NCI-H1417 treated with DMSO at 0.1 percent for 48 hours (cell line): ENCODE measurements at places on chromosomes 4 and X.

GRCh38 chr4:118325431-118325830 is 27.4 kb downstream of the PRSS12 start:
- DNase-seq: no peak

DNA sequence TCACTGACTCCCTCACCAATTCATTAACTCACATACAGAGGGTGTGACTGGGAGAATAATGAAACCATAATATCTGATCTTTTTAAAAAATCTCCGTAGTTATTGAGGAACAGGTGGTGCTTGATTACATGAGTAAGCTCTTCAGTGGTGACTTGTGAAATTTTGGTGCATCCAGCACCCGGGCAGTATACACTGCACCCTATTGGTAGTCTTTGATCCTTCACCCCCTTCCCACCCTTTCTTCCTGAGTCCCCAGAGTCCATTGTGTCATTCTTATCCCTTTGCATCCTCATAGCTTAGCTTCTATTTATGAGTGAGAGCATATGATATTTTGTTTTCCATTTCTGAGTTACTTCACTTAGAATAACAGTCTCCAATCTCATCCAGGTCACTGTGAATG is 1143.8 kb downstream of the PCDH19 start:
- no peak for DNase-seq

DNA sequence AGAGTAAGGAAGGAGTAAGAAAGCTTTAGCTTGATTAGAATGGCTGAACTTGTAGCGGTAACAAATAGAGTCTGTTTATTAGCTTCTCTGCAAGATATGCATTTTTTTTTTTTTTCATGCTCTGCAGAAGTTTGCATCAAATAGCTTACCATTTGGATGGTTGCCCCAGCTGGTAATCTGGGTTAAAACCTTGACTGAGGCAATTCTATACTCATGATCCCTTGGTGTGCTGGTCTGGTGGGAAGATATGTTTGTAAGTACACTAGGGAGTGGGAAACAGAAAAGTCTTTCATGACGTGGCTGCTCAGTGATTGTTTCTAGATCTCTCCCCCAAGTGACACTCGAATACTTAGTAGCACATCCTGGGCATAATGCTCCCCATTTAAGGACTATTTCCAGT is 32.1 kb downstream of the SEPTIN11 start:
- DNase-seq: no peak

DNA sequence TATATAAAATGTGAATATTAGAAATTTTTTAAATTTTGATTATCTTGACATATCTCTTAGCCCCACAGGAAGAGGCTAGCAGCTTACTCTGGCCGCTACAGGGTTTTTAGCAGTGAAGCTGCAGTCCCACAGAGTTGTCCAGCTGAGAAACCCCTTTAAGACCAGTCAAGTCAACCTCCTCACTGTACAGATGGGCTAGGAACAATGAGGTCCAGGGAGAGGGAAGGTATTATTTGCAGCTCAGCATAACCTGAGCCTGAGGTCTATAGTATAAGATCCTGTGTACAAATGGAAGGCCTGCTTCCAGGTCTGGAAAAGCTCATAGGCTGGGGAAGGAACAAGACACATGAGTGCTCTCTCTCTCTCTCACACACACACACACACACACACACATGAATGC is 1.8 kb downstream of the VSIG4 start:
- no peak for DNase-seq

GRCh38 chr4:93217431-93217830 is 611.1 kb upstream of the ATOH1 start:
- no peak for DNase-seq

- DNase-seq: peak; percentile 59
Observed at GRCh38 chr4:170026253-170027021, at the start of gene MFAP3L. TSS of gene MFAP3L (minus strand) at chr4:170026395. CDS start at chr4:170005877, 20,518 bp downstream.

DNA sequence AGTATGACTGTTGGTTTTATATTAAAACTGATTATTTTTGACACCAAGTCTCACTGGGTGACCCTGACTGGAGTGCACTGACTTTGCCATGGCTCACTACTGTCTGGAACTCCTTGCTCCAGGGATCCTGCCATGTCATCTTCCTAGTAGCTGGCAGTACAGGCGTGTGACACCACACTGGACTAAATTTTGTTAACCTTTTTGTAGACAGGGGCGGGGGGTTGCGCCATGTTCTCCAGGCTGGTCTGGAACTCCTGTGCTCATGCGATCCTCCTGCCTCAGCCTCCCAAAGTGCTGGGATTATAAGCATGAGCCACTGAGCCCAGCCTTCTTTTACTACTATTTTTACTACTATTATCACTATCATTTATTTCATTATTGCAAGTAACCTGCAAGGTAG is 8.9 kb downstream of the XAGE1A start:
- no peak for DNase-seq

- DNase-seq: no peak
Observed at GRCh38 chr4:1018147-1019020, 7.0 kb downstream of the FGFRL1 start.

DNA sequence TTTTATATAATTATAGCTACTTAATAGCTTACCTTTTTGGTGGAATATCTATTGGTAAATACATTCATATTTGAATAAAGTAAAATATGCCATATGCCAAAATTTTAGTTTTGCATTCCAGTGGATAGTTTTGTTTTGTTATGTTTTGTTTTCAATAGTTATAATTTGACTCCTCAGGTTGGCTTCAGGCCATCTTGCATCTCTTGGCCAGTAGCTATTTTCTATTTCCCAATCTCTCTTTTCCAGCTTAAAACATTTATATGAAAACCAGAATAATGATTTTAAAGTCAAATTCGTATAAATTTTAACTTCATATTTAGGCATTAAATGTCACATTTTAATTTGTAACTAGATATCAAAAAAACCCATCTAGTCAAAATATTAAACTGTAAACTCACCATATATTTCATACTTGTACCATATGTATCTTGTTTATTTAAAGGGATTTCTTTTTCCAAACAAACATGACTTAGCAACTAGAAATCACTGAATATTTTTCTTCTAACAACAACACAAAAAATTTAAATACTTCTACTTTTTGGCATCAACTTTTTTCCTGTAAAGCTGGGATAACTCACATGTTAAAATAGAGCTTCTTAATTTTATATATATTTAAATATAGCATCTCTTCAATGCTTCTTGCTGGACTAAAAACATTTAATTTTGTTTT is 1209.6 kb downstream of the PCDH7 start:
- no peak for DNase-seq

DNA sequence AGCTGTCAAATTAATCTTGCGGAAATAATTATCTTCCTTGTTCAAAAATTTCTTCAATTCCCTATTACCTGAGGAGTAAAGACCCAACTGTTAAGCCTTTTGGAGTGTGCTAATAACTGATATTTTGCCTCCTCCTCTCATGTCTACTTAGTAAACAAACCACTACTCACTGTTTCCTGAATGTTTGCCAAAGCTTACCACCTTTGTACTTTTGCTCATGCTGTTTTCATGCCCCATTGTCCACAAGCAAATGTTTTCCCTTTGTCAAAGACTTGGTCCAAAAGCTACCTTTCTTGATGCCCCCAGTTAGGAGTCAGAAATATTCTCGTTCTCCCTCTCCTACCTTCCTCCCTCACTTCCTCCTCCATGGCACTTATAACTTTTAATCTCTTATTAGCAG is 226.1 kb downstream of the ENOX2 start:
- no peak for DNase-seq

DNA sequence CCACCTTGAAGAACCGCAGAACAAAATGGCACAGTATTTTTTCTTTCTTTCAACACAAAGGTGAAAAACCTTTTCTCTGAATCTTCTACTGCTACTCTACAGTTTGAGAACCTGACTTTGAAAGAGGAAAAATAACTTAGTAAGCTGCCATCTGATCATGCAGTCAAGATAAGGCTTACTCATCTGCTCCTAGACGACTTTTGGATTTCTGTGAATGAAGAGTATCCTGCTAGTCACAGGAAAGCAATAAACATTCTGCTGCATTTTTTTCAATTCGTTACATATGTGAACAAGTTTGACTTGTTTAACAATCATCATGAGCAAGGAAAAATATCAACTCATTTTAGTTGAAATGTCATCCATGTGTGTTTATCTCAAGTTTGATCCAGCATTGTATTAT is 25.2 kb downstream of the TIGD2 start:
- no peak for DNase-seq

DNA sequence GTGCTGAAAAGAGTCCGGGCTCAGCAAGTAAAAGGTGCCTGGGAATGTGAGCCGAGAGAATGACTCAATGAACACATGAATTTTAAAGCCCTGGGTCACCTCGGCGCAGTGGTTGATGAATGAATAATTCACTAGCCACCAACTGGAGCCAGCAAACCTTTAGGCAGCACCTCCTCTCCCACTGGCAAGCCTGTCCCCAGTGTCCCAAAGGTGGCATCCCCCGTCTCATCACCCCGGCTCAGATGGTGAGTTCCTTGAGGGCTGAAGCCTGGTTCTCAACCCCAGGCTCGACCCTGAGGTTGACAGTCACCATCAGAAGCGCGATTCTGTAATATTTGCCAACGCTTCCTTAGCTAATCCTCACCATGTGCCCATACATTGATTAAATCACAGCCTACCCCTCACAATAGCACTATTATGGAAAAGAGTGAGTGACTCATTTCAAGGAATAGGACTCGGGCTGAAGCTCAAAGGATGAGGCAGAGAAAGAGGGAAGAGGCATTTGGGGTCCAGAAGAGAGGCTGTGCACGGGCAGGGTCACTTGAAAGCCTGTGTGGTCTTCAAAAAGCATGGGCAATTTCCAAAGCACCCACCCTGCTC is 2.7 kb upstream of the CCNQ start:
- DNase-seq: no peak

DNA sequence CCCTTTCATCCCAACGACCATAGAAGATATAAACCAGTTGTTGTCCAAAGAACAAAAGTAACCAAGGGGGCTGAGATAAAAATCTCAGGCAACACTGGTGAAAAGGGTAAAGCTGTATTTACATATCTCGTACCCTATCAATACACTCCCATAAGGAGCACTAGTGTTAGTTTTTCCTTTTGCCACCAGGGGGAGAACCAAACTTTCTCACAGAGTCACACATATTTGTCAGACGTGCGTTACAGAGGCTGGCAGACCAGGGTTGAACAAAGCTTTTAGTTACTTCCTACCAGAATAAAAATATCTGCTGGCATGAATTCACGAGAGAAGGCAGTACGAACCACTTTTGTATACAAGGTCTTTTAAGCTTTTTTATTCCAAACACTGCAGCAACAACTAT is 88.3 kb downstream of the AMELX start:
- no peak for DNase-seq

DNA sequence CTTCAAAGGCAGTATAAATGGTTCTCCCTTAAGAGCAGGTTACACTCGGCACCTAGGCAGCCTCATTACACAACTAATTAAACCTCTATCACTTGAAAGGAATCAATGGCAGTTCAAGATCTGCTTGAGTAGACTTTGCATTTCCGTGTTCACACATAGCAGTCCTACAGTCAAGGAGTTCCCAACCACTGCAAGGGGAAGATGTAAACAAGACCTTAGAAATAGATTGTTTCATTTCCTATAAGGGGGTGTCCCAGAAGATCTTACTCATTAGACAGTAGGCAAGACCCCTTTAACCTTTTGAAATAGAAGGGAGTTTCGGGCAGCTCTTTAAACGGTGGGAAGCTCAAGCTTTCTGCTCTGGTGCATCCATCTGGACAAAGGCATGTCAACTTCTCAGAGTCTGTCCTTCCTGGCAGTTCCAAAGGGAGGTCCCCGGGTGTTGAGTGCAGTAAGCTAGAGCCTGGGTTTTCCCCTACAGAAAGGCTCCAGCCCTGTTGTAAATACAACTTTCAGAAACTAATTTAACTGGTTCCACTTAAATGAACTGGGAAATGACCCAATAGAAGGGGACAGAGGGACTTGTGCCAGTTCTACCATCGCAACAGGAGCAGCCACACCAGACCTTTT is 150.8 kb downstream of the RBMX2 start:
- no peak for DNase-seq

GRCh38 chr4:16516796-16517439 is 290.6 kb upstream of the TAPT1 start:
- no peak for DNase-seq

- DNase-seq: no peak
Observed at GRCh38 chr4:177322881-177323280, 13.2 kb downstream of the NEIL3 start.

- DNase-seq: no peak
Observed at GRCh38 chr4:76485450-76485849, 50.4 kb downstream of the SHROOM3 start.

DNA sequence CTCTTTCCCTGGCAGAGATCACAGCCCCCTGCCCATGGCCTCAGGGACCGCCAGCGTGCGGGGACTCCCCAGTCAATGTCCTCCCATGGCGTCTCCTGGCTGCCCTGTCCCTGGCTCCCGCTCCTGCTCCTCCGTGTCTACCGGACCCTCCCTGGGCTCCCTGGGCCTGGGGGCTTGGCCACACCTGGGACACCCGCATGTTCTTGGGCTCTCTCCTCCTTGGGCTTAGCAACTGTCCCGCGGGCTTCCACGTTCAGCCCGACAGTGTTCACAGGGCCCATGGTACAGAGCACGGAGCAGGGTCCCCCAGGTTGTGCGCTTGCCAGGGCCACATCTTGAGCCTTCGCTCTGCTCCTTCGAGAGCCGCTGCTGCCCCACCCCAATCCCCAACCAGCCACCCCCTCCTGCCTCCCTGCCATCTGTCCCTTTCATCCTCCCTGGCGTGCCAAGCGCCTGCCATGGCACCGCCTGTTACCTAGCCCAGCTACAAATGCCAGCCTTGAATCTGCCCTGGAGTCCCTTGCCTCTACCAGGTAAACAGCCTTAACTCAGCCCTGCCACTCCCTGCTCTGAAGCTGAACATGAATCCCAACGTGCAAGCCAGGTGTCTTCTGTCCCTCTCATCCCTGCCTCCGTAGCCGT is 3.9 kb downstream of the AVPR2 start:
- DNase-seq: no peak

DNA sequence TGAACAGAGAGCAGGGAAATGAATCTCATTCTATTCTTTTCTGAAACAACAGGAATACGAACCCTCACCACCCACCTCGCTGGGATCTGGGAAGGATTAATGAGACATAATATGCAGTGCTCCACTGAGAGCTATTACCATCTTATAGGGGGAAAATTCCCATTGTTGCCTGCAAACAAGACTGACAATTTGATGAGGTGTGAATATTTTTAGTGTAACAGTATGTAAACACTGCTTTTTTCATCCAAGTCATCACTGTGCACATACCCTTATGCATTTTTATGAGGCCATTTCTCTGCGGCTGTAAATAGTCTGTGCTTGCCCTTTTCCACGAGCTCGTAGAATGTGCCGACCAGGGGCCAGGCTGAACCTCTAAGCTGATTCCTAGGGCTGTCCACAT is 285.6 kb upstream of the CPEB2 start:
- DNase-seq: no peak

GRCh38 chr4:158530381-158530780 is 8.7 kb downstream of the RXFP1 start:
- DNase-seq: no peak

- DNase-seq: no peak
Observed at GRCh38 chrX:102138064-102138463, 4.2 kb downstream of the TCEAL6 start.

DNA sequence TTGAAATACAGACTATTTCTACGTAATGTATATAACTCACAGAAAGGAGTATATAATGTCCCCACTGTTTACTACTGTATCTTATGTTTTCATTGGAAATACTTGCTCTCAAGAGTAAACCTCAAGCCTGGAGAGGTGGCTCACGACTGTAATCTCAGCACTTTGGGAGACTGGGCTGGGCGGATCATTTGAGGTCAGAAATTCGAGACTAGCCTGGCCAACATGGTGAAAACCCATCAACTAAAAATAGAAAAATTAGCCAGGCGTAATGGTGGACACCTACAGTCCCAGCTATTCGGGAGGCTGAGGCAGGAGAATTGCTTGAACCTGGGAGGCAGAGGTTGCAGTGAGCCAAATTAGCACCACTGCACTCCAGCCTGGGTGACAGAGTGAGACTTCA is 92.8 kb downstream of the COL25A1 start:
- no peak for DNase-seq
